ENCODE measurements at places on chromosomes 3 and 15.
A peak's percentile ranks its signal among the peaks of the same experiment; 100 is the strongest.

DNA sequence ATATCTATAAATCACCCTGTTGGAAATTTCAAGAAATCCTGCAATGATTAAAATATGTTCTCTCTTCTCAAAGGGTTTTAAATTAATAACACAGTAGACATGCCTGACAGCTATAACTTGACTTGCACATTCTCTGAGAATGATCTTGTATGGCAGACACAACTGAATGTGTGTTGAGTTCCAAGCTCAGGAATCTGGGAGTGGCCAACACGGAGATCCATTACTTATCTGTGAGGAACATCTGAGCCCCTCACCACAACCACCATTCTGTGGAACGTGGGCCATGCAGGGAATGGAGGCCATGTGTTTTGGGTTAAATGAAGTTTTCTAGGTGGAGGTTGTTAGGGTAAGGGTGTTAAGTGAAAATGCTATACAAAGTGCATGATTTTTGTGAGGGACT, 105.3 kb upstream of the CHMP2B start:
- H3K36me3 ChIP-seq = no peaks in the 10 kb centered on the region
- 0 out of 2 replicates have a peak, but pooled peaks cover 4% of the 10 kb centered on the region for H3K4me1 ChIP-seq
- no peak for DNase-seq
- no peak overlapping the region for H3K27ac ChIP-seq

- peaks cover 19% of the 10 kb centered on the region for H3K36me3 ChIP-seq
- H3K4me1 ChIP-seq = no peaks in the 10 kb centered on the region
- H3K4me3 ChIP-seq = no peak overlapping the region
- no peak for DNase-seq
Observed at GRCh38 chr3:185687271-185687878, 101.3 kb downstream of the SENP2 start.

DNA sequence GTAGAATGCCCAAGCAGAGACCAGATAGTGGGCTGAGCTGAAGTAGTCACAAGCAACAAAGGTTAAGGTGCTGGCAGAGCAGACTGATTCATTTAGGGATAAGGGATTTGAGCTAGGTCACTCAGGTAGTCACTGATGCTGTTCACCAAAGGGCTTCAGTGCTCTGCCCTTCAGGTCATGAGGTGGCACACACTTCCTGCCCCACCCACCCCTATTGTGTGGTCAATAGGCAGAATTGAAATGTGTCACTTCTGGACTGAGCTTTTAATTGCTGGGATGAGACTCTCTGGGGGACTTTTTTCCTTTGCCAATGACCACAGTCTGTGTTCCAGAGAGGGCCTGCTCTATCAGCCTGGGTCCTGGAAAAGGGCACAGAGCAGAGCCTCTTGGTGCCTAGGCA, 2.9 kb upstream of the DIS3L start:
- H3K27ac ChIP-seq = no peak overlapping the region
- H3K4me1 ChIP-seq = peaks cover 15% of the 10 kb centered on the region
- no peaks in the 10 kb centered on the region for H3K36me3 ChIP-seq

- DNase-seq = no peak
- H3K4me3 ChIP-seq = no peak overlapping the region
Observed at GRCh38 chr3:77298417-77298816, 258.5 kb downstream of the ROBO2 start.

DNA sequence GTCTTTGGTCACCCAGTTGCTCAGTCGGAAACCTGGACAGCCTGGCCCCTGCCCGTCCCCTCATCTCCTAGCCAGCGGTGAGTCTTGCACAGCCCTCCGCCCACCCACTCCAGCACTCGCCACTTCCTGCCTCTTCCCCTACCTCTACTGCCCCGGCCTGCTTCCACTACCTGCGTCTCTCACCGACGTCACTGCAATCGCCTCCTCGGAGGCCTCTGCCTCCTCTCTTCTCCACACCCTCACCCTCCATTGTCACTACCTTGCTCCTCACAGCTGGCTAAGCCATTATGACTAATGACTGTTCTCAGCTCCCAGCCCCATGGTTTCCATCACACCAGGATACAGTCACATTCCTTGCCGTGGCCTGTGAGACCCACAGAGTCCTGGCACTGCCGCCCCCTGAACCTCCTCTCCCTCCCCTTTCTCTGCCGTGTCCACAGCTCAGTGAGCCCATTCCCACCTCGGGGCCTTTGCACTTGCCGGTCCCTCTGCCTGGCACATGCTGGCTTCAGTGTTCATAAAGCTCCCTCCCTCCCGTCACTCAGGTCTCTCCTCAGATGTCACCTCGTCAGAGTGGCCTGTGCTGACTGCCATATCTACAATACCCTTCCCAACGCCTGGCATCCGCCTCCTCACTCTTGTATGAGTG, 104.8 kb downstream of the FBLN2 start:
- no peak overlapping the region for H3K4me3 ChIP-seq
- no peaks in the 10 kb centered on the region for H3K36me3 ChIP-seq
- H3K27ac ChIP-seq = no peak overlapping the region
- H3K4me1 ChIP-seq = peaks cover 2% of the 10 kb centered on the region
- peaks cover 33% of the 10 kb centered on the region for H3K27me3 ChIP-seq
- DNase-seq = no peak

DNA sequence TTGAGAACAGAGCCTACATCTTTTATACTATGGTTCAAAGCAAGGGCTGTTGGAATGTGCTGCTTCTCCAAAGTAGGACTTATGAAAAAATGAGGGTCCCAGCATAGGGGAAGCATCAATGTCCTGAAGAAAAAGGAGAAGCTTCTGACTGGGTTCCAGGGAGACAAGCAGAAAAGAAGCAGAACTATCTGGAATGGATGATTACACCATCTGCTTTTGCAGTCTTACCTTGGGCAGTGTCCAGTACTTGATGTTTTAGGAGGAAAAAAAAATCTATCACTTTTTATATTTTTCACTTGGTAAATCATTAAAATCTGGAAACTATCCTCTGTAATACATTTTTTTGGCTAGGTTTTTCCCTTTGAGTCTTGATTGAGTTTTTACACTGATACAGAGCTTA, 57.9 kb upstream of the DPH6 start:
- no peak overlapping the region for H3K27ac ChIP-seq
- no peaks in the 10 kb centered on the region for H3K27me3 ChIP-seq
- no peak for DNase-seq
- no peak overlapping the region for H3K4me3 ChIP-seq

- H3K4me3 ChIP-seq = no peak overlapping the region
- no peaks in the 10 kb centered on the region for H3K4me1 ChIP-seq
- H3K36me3 ChIP-seq = no peaks in the 10 kb centered on the region
- DNase-seq = no peak
Observed at GRCh38 chr15:68765602-68766368, 54.9 kb downstream of the ANP32A start.

- H3K27me3 ChIP-seq = no peaks in the 10 kb centered on the region
- no peaks in the 10 kb centered on the region for H3K36me3 ChIP-seq
- no peak for DNase-seq
- no peak overlapping the region for H3K4me3 ChIP-seq
Observed at GRCh38 chr3:15628967-15629366, 27.4 kb downstream of the BTD start.

DNA sequence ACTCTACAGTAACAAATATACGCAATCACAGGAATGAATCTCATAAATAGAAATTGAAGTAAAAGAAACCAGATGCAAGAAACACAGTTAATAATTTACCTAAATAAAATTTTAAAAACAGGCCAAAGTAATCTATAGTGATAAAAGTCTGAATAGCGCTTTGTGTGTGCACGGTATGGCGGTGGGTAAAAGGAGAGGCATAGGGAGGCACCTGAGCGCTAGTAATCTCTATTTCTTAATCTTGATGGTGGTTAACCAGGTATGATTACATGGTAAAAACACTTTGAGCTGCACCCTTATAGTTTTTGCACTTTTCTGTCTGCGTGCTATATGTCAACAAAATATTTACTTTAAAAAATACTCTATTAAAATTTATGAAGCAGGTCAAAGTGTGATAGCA, 198.1 kb upstream of the SATB1 start:
- no peak overlapping the region for H3K4me3 ChIP-seq
- no peaks in the 10 kb centered on the region for H3K4me1 ChIP-seq
- no peaks in the 10 kb centered on the region for H3K27me3 ChIP-seq
- no peak overlapping the region for H3K27ac ChIP-seq

DNA sequence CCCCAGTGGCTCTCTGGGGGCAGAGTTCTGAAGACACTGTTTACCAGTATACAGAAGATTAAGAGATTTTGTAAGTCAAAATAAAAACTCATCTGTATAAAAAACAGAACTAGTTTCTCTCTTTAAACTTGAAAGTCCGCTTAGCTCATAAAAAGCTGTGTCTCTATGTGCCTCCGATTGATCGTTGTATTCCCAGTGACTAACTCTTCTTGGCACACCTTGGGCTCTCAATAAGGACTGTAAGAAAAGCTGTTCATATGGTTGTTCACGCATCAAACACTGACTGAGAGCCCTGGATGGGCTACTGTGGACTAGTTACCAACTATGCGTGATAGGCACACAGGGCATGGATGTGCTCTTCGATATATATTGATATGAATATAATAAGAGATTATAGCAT, 107.9 kb downstream of the P3H2 start:
- no peak overlapping the region for H3K4me3 ChIP-seq
- peak overlapping the region; percentile 50 for H3K27ac ChIP-seq
- no peak for DNase-seq
- no peaks in the 10 kb centered on the region for H3K27me3 ChIP-seq

- no peaks in the 10 kb centered on the region for H3K36me3 ChIP-seq
- no peak within 1 kb of the TSS for H3K27ac ChIP-seq
- no peak for DNase-seq
- no peaks in the 10 kb centered on the region for H3K27me3 ChIP-seq
Observed at GRCh38 chr3:112974894-112975293, at the start of gene CD200R1. TSS of gene CD200R1 (minus strand) at chr3:112975103. CDS start at chr3:112974857, 246 bp downstream.

- peaks cover 27% of the 10 kb centered on the region for H3K27me3 ChIP-seq
- no peak overlapping the region for H3K27ac ChIP-seq
- no peak for DNase-seq
- H3K4me3 ChIP-seq = no peak overlapping the region
- H3K36me3 ChIP-seq = no peaks in the 10 kb centered on the region
Observed at GRCh38 chr3:182136008-182136910, 424.5 kb downstream of the SOX2 start.

All from GM23338 (cell line).